Urothelium cell line (cell line): ENCODE measurements at places on chromosomes 6 and 20.

- no peak for DNase-seq
Measured at GRCh38 chr6:154295733-154296132, 60.9 kb downstream of the IPCEF1 start.

DNA sequence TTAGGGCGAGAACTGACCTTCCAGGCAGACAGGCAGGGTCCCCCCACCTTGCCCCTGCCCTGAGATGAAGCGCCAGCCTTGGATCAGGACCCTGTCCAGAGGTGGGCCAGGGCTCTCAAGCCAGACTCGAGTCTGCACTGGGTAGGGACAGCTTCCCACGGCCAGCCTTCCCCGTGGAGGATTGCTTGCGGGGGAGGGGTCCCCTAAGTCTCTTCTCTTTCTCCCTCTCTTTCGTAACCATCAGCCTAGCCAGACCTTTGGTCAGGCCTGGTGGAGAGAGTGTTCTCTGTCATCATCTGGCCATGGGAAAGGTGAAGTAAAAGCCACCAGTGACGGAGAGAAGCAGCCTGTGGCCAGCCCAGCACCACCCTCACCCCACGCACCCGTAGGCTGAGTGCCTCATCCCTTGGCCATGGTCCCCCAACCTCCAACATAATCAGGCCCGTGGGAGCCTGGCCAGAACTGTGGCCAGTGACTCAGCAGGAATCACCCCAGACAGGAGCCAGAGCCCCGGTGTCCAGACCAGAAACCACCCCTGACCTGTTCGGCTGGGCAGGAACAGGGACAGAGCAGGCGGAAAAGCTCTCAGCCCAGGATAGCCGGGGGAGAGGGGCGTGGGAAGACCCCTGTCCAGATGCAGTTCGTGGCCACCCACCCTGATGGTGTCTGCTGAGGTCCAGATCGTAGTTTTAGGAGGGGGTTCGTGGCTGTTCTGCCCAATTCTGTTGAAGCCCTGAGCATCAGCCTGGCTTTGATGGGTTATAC is 47.1 kb downstream of the SNAI1 start:
- DNase-seq = no peak

DNA sequence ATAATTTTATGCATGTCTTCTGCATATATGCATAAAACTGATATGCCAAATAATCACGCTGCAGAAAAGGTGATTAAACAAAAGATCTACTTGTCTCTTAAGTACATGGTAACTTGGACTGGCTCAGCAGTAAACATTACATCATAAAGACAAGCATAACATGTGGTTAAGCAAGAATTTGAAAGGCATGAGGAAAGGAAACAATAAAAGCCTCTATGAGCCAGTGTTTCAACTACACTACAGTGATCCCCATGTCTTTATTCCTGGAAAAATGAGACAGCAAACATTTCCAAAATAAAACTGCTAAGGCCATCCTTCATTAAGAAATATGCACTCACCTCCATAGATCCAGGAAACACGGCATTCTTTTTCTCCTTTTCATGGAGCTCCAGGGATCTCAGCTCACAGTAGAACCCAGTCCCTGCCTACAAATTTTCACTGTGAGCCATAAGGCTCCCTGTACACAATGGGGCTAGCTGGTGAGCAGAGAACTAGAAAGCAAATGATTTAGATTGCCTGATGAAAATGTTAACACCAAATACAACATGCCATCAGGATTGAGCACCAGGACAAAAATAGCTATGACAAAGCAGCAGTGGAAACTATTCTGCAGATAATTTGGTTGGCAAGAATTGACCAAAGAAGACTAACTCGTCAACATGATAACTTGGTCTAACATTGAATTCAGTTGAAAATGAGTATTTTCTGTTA is 156.1 kb downstream of the COL21A1 start:
- peak; percentile 56 for DNase-seq

GRCh38 chr6:35160642-35161041 is 19.5 kb upstream of the TCP11 start:
- no peak for DNase-seq

GRCh38 chr20:43926287-43927050 is 11.8 kb downstream of the TOX2 start:
- no peak for DNase-seq

GRCh38 chr20:35000311-35000921 is 44.7 kb downstream of the MYH7B start:
- DNase-seq = no peak

DNA sequence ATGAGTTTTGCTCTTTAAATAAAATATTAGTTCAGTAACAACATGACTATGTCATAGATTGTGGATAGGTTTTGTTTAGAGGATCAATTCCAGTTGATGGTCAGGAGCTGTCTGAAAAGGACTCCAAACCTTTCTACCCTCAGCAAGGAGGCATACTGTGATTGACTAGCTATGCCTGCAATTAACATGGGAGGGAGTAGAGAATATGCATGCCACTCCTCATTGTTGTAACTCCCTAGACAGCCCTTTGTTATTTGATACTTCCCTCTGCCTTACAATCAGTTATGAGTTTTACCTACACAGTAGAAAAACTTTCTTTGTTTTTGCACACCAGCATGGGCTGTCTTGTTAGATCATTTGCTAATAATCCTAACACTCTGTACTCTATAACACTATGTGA is 1418.5 kb downstream of the KHDRBS2 start:
- DNase-seq = no peak

DNA sequence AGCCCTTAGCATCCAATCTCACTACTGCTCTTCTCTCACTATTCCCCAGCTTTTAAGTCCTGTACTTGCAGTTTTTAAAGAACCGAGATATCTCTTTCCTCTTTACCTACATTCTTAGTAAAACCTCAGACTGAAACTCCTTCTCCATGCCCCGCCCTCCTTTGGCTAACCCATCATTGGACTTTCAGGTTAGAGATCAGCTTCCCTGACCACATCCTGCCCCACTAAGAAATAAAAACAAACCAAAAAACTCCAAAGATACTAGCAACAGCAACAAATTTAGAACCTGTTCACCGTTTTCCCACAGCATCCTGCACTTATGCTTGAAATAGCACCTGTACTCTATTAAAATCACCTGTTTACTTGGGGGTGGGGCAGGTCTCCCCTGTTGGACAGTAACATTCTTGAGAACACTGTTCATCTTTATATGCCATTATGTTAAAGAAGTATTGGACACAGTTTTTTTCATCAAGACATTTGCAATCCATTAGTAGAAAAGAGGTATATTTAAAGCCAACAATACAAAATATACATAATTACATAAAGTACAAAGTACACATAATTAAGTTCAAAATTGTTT is 16.3 kb upstream of the SMAP1 start:
- no peak for DNase-seq

DNA sequence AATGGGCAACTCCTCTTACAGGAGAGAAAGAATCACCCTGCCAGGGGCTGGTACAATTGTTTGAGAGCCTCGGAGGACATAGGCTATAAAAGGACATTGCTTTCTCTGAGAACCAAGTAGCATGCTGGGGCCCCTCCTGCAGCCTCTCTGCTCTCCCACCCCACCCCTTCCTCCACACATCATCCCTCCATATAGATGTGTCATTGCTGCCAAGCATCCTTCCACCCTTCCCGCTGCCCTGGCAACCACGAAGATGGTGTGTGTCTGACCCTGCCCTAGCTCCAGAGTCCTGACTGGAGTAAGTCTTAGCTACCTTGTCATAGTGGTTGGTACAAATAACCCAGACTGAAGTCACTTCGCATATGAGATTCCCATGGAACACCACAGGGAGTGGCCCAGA is 129.7 kb downstream of the SNX5 start:
- DNase-seq = no peak

GRCh38 chr20:63284544-63284949 is 8.4 kb upstream of the COL20A1 start:
- no peak for DNase-seq

DNA sequence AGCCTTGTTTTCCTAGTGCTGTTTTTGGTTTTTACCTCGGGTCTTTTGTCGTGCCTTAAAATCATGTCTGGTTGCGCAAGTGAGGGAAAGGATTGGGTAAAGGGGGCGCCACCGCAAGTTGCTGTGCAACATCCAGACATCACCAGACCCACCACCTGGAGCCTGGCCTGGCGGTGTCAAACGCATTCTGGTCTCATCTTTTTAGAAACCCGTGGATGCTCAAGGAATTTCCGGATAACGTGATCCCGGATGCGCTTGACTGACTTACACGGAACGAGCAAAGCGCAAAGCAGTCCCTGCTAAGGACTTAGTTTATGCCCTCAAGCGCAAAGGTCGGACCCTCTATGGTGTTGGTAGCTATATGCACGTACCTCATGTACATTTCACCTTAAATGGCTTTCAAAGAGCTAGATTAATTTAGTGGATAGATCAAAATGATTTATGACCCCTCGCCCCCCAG is 105.2 kb downstream of the OR2B2 start:
- DNase-seq = no peak

DNA sequence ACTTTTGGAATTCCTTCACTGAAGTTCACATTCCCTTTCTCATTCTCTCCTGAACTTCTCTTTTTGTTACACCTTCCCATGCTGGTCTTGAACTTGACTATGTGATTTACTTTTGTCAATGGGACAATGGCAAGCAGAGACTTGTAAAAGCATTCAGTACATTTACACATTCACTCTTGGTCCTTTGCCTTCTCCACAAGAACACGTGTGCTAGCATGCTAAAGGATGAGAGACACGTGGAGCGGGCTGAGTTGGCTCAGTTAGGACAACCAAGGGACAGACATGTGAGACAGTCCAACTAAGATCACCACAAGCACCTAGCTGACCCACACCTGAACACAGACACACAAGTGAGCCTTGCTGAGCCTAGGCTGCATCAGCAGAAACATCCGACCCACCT is 91.3 kb upstream of the PAK5 start:
- no peak for DNase-seq

- DNase-seq = no peak
Measured at GRCh38 chr6:14912226-14912625, 333.6 kb upstream of the JARID2 start.

- no peak for DNase-seq
Measured at GRCh38 chr6:160519603-160520042, 144.5 kb downstream of the LPA start.

DNA sequence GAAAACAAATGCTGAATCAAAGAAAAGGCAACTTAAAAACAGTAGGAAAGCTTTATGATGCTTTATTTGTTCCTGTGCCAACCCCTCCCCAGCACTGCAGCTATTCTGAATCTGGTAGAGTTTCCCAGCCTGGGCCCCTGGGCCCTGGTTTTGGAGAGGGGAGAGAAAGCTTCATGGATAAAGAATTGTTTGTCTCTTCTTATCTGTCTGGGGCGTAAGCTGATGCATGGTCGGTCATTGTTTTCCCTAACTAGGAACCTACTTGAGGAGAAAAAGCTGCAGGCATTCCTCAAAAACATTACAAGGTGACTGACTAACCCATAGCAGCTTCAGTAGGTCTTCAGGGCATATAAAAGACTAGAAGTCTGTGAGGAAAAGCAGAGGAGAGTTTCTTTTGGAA is 758.1 kb upstream of the EPHA7 start:
- DNase-seq = no peak

GRCh38 chr6:164854526-164854925 is 454.9 kb downstream of the C6orf118 start:
- no peak for DNase-seq

DNA sequence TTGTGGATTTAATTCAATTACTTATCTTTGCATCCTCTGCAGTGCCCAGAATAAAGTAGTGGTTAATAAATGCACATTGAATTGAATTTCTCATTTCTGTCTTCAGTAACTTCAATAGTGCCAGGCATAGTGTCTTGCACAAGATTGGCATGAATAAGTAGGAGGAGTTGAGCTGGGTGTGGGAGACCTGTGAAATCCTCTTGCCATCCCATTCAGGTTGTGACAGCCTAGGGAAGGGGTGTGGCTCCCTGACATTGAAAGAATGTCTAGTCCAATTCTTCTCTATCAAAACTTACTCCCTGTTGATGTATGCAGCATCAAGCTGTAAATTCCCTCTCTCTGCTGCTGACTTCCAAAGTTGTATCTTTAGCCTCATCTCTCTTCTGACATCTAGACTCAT is 73.2 kb downstream of the CDH22 start:
- no peak for DNase-seq

GRCh38 chr20:62899633-62900051 is 26.7 kb downstream of the DIDO1 start:
- no peak for DNase-seq

- DNase-seq = no peak
Measured at GRCh38 chr6:79034865-79035264, 43.2 kb downstream of the PHIP start.

DNA sequence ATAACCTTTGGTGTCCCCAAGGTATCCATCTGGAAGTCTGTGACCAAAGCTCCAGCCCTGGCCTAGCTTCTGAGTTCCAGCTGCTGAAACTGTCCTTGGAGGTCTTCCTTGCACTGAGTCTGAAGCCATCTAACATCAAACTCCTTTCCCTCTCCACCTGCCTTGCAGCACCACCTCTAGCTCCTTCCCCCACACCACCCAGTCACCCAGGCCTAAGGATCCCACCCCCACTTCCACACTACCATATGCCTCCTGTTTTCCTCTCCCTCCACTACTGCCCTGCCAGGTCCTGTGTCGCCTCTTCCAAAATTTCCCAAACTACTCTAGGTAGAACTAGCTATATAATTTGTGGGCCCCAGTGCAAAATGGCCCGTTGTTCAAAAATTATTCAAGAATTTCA is 10.8 kb upstream of the MATN4 start:
- no peak for DNase-seq

DNA sequence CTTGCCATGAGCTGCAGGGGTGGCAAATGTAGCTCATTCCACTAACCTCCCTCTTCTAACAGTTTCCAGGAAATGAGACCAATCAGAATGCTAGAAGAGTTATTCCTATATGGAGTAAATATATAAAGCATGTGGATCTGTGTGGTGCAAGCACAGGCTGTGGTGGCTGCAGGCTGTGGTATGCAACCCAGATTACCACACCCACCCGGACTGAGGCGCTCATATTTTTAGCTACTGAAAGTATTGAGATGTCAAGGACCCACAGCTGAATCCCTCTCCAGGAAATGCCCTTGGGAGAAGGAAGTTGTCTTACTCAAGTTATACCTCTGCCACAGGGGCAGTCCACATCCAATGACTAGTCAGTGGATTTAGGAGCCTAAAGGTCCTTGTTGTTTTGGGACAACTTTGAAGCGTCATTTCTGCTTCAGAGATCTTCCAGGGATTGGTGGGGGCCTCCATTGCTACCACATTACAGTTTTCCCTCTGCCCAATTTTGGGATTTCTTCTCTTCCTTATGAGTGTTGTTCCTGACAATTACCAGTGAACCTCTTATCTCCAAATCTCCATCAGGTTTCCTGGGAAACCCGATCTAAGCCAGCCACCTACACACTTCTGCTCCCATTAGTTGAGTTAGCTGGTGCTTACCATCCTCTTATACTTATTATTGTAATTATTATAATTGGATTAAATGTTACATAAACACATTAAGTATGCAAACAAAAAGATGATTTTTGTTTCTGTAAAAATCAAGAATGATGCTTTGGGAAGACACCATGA is 12.1 kb upstream of the REPS1 start:
- DNase-seq = no peak

- DNase-seq = no peak
Measured at GRCh38 chr6:82381278-82381677, 17.7 kb downstream of the TPBG start.

- peak; percentile 4 for DNase-seq
Measured at GRCh38 chr6:124798942-124799496, 163.2 kb upstream of the RNF217 start.
